Metanephros (tissue), 2 donors: ENCODE measurements at places on chromosomes 5 and 9. TPM values are rescaled to one million over a fixed set of nuclear protein-coding genes. Genes with fewer than 3 reads are reported as not detected.

Gene ARSB
- total RNA-seq = 24.3 TPM

Gene CCDC192
- not detected for total RNA-seq

Gene SOWAHA
- 6.9 TPM for total RNA-seq

Gene SPATA31C1
- total RNA-seq = 0.18 TPM

Gene APBA1
- 24.0 TPM for total RNA-seq

Gene CEL
- total RNA-seq = 4.4 TPM

Gene HTR4
- 0.35 TPM for total RNA-seq

Gene ELOVL7
- 18.4 TPM for total RNA-seq

Gene ZBTB34
- 24.6 TPM for total RNA-seq

Gene ADGRV1
- 14.5 TPM for total RNA-seq

Gene PAPPA
- total RNA-seq = 6.8 TPM

Gene POLR3G
- total RNA-seq = 1.8 TPM

Gene TMEM141
- total RNA-seq = 58.8 TPM

Gene ZFP2
- 3.6 TPM for total RNA-seq

Gene IL11RA
- total RNA-seq = 35.5 TPM

Gene NEURL1B
- 27.9 TPM for total RNA-seq

Gene IPO11
- 36.8 TPM for total RNA-seq
